Lower lobe of right lung (tissue), 2 donors: ENCODE measurements at places on chromosomes 4 and X. TPM values are rescaled to one million over a fixed set of nuclear protein-coding genes. Genes with fewer than 3 reads are reported as not detected.

Gene GC
- total RNA-seq: 0.86 TPM

Gene DOK7
- 4.0 TPM for total RNA-seq

Gene REST
- 39.5 TPM for total RNA-seq

Gene CT45A10
- not detected for total RNA-seq

Gene AMBN
- total RNA-seq: not detected

Gene SLAIN2
- 91.6 TPM for total RNA-seq

Gene C4orf50
- 0.09 TPM for total RNA-seq

Gene ANKRD50
- 22.5 TPM for total RNA-seq

Gene DCAF12L1
- not detected for total RNA-seq

GRCh38 chr4:48795108-48795507 is 15.0 kb upstream of the FRYL start:
- no peak for DNase-seq

GRCh38 chr4:61301271-61301670 is 101.1 kb downstream of the ADGRL3 start:
- no peak for DNase-seq

- no peak for DNase-seq
Observed at GRCh38 chrX:71652405-71652804, 14.9 kb upstream of the LOC101059915 start.

DNA sequence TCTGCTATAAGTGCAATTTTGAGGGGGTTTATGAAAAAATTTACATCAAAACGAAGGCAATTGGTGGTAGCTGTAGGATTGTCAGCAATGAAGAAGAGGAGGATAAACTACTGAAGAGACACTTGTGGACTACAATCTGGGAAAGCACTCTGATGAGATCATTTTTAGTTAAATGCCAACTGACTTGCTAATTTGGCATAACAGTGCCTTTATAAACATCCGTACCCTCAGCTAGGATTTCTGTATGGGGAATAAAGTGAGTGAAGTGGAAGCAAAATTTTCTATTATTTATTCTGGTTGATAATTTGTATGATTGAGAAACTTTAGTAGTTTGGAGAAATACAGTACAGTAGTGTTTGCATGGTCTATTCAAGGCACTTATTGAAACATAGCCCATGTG is 11.2 kb upstream of the GNRHR start:
- DNase-seq: no peak

GRCh38 chr4:35125995-35126712 is 1118.2 kb downstream of the ARAP2 start:
- no peak for DNase-seq

- DNase-seq: no peak
Observed at GRCh38 chr4:8657381-8658088, 65.0 kb downstream of the CPZ start.

DNA sequence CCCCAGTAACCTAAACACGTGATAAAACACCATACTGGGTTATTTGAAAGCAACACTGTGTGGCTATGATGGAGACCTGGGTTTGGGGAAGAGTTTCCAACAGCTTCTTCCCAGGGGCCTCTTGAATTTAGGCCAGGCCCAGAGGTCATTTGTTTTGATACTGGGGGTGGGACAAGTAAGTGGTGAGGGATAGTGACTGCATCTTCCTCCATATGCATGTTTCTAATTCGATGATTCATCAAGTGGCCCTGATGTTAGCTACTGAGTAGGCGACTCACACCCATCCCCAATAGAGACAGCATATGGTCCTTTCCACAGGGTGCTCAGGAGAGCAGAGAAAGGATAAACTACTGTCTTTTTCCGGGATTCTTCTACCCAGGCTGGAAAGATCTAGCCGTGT is 2.7 kb downstream of the NDP start:
- DNase-seq: no peak

DNA sequence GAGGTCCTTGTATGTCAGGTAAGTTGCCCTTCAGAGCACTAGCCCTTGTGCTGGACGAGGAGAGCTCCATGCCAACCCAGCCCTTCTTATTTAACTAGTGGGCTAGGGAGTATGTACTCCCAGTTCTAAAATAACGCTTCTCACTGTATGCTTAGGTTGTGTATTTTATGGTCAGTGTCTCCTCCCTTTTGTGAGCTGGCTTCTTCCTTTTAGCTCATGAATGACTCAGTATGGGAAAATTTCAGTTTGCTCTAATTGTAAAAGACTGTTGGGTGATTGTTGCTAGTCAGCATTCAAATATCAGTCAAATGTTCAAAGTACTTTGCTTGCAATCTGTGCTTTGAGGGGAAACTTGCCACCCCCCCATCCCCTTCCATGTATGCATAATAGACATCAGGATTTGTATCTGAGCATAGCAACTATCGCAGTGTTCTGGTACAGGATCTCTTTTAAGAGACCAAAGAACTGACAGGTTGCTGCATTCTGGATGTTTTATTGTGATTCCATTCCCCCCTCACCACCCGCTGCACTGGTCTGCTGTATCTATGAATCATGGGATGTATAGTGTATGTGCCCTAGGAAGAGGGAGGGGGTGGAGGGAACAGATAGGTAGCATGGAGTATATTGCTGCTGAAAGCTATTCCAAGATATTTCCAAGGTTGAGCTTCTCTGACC is 34.7 kb downstream of the DLG3 start:
- no peak for DNase-seq

DNA sequence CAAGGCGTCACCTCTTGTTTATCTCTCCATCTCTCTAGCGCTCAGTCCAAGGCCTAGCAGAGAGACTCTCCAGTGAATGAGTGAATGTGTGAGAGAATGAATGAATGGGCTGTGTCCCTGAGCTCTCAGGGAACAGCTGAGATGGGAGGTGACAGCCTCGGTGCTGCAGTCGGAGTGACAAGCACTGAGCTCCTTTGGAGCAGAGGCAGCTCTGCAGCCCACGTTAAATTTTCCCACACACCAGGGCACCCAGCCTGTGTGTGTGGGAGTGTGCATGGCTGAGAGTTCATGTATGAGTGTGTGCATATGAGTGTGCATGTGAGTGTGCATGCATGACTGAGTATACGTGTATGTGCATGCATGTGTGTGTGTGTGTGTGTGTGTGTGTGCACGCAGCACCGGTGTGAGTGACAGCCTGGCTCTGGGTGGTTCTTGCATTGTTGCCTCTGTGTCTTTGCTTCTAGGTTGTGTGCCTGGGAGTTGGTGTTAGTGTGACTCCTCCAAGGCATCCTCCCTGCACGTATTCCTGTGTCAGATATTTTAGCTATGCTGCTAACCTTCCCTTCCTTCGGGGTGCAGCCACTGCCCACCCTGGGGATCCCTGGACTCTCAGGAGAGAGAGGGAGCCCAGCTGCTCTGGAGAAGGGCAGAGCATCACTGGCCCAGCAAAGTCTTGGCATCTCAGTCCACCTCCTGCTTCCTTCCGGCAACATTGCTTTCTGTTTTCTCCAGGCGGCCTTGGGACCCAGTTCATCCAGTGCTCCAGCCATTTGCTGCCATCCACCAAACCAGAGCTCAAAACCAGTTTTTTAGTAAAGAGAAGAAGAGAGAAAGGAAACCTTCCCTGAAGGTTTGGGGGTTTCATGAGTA is 98.6 kb downstream of the PPP2R2C start:
- DNase-seq: peak; percentile 14

- no peak for DNase-seq
Observed at GRCh38 chr4:156194896-156195295, 241.2 kb upstream of the CTSO start.

- no peak for DNase-seq
Observed at GRCh38 chr4:31160146-31160545, 440.0 kb downstream of the PCDH7 start.

GRCh38 chr4:168720396-168720900 is 223.6 kb downstream of the PALLD start:
- no peak for DNase-seq

DNA sequence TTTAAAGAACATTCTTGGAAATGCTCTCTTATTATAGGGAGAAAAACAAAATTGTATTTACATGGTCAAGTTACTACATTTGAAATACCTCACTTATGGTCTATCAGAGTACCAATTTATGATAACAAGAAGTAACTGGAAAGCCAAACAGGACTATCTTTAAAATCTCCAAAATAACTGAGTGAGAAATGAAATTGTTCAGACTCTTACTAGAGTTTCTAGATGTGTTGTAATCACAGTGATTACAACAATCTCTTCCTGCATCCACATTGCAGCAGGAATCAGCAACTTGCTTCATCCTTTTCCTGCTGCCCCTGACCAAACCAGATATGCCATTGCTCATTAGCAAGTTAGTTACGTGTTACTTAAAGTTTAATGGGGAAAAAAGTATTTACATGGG is 245.2 kb upstream of the SMIM31 start:
- DNase-seq: no peak

DNA sequence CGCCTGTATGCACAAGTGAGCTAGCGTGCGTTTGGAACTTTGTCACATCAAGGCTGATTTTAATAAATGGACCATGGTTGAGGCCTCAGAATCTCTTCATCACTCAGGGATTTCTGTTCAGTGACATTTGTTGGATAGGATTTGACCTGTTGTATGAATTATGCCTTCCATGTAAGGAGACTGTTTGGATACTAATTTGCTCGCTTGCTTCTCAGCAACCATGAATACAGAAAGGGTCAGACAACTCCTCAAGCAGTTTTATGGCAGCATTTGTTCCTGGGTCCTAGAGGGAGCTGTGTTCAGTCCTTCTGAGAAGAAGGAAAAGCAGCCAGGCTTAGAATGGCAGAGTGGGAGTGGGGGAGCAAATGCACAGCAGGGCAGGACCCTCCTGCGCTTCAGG is 269.7 kb upstream of the LCORL start:
- DNase-seq: no peak

GRCh38 chr4:6338175-6338950 is 68.7 kb downstream of the WFS1 start:
- DNase-seq: peak; percentile 41

DNA sequence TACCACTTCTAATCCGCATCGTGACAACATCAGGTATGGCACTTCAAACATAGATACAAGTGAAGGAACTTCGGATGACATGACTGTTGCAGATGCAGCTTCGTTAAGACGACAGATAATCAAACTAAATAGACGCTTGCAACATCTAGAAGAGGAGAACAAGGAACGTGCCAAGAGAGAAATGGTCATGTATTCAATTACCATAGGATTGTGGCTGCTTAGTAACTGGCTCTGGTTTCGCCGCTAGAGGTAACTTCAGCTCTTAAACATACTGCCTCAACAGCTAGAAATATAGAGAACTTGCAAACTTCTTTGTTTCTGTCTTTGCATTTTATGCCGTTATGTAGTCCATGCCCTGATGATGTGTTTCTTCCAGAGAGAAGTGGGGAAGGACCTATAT is 530.8 kb upstream of the DIPK2B start:
- DNase-seq: no peak

- peak; percentile 72 for DNase-seq
Observed at GRCh38 chrX:40266490-40267333, 169.0 kb upstream of the BCOR start.
